Activated T-cell treated with anti-CD3 and anti-CD28 coated beads, Interleukin-2, amount 50 U/mL, for 48 hours (primary cell): ENCODE measurements at places on chromosomes 2 and 18.
A peak's percentile ranks its signal among the peaks of the same experiment; 100 is the strongest.

GRCh38 chr2:43052944-43053306, 173.5 kb downstream of the ZFP36L2 start:
- no peak for DNase-seq

GRCh38 chr2:1488851-1489250, 75.6 kb downstream of the TPO start:
- no peak for DNase-seq

GRCh38 chr2:71235930-71236587, 9.2 kb upstream of the PAIP2B start:
- no peak for DNase-seq

GRCh38 chr2:207332480-207333212, 166.9 kb upstream of the KLF7 start:
- no peak for DNase-seq

GRCh38 chr2:62774555-62775366, 69.2 kb downstream of the EHBP1 start:
- no peak for DNase-seq

GRCh38 chr18:74806073-74806472, 208.4 kb downstream of the ZNF407 start:
- DNase-seq: no peak

DNA sequence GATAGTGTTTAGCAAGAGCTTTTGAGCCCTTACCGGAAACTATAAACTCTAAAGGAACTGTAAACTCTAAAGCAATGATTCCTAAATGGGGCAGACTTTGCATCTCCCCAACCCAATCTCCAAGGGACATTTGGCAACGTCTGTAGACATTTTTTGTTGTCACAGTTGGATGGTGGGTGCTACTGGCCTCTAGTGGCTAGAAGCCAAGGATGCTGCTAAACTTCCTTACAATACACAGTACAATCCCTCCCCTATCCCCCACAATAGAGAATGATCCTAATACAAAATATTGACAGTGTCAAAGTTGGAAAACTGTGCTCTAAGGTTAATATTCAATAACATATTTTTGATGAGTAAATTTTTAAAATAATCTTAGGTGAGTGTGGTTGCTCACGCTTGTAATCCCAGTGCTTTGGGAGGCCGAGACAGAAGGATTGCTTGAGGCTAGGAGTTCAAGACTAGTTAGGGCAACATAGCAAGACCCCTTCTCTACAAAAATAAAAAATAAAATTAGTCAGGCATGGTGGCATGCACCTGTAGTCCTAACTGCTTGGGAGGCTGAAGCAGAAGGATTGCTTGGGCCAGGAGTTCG, 66.7 kb downstream of the PTPN4 start:
- DNase-seq: peak; percentile 53

GRCh38 chr2:176680916-176681516, 411.8 kb downstream of the MTX2 start:
- no peak for DNase-seq

- DNase-seq: no peak
Observed at GRCh38 chr18:59263661-59264060, 9.6 kb downstream of the RAX start.
